ENCODE measurements at places on chromosomes 11 and 22. TPM values are rescaled to one million over a fixed set of nuclear protein-coding genes. Genes with fewer than 3 reads are reported as not detected.

- no peak for DNase-seq
- H3K4me1 ChIP-seq: peaks cover 3% of the 10 kb centered on the region
- no peaks in the 10 kb centered on the region for H3K36me3 ChIP-seq
- H3K27me3 ChIP-seq: peaks cover 1% of the 10 kb centered on the region
- no peak overlapping the region for H3K4me3 ChIP-seq
These were observed 382.1 kb upstream of the B3GAT1 start for GRCh38 chr11:134794192-134794591.

Gene RAB39A
- total RNA-seq: 2.4 TPM

DNA sequence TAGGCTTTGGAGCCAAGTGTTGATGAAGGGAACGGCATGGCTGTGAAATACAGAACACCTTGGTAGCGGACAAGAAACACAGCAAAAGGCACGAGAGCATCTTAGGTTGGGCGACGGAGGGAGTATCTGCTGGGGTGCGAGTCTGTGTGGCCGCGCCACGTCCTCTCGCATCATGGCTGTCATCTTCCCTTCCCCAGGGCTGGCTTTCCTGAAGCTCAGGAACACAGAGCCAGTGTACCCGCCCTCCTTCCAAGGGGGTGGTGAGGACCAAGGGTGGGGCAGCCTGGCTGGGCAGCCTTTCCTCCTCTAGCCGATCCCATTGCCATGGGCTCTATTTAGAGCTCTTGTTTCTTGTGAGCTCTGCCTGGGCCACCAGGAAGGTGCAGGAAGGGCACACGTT, 154.4 kb downstream of the FEZ1 start:
- H3K27ac ChIP-seq: no peak overlapping the region
- peaks cover 2% of the 10 kb centered on the region for H3K27me3 ChIP-seq
- DNase-seq: no peak
- no peak overlapping the region for H3K4me3 ChIP-seq
- peaks cover 33% of the 10 kb centered on the region for H3K4me1 ChIP-seq

- H3K4me1 ChIP-seq: no peaks in the 10 kb centered on the region
- H3K36me3 ChIP-seq: no peaks in the 10 kb centered on the region
- peak; percentile 61 for DNase-seq
- H3K27ac ChIP-seq: no peak overlapping the region
These were observed 14.3 kb downstream of the OR2AG2 start for GRCh38 chr11:6757373-6757967.

DNA sequence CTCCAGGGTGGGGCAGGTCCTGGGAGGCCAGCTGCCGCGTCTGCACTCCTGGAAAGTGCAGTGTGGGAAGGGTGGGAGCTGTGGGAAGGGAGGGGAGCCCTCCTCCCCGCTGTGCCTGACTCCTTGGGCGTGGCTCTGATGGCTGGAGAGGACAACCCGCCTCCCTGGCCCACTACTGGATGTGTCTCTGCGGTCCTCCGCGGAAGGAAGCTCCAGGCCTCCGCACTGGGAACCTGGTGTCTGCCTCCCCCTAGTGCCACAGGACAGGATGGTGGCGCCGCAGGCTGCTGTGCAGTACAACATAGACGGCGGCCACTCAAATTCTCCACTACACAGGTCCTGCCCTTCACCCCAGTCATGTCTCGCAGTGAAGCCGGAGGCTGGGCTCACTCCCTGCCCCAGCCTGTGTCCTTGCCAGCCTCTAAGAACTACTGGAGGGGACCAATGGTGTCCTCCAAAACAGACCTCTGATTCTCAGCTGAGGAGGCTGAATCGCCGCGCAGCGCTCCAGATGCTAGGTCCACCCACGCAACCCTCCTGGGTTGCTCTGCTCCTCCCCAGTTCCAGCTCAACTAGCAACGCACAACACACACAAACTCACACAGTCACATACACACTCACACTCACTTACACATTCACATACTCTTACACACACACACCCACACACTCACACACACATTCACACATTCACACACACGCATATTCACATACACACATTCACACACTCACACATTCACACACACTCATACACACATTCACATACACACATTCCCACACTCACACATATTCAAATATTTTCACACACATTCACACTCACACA, 12.4 kb upstream of the DSCAML1 start:
- peak; percentile 78 for DNase-seq
- peak overlapping the region; percentile 3 for H3K27ac ChIP-seq
- peaks cover 7% of the 10 kb centered on the region for H3K27me3 ChIP-seq
- H3K4me1 ChIP-seq: peaks cover 3% of the 10 kb centered on the region
- H3K4me3 ChIP-seq: no peak overlapping the region

GRCh38 chr11:10272132-10272531, 21.9 kb downstream of the SBF2 start:
- no peak overlapping the region for H3K4me3 ChIP-seq
- no peak for DNase-seq
- H3K27me3 ChIP-seq: no peaks in the 10 kb centered on the region
- H3K4me1 ChIP-seq: no peaks in the 10 kb centered on the region
- no peak overlapping the region for H3K27ac ChIP-seq

Gene SEC14L6
- total RNA-seq: 1.4 TPM

Gene PRR33
- not detected for total RNA-seq

DNA sequence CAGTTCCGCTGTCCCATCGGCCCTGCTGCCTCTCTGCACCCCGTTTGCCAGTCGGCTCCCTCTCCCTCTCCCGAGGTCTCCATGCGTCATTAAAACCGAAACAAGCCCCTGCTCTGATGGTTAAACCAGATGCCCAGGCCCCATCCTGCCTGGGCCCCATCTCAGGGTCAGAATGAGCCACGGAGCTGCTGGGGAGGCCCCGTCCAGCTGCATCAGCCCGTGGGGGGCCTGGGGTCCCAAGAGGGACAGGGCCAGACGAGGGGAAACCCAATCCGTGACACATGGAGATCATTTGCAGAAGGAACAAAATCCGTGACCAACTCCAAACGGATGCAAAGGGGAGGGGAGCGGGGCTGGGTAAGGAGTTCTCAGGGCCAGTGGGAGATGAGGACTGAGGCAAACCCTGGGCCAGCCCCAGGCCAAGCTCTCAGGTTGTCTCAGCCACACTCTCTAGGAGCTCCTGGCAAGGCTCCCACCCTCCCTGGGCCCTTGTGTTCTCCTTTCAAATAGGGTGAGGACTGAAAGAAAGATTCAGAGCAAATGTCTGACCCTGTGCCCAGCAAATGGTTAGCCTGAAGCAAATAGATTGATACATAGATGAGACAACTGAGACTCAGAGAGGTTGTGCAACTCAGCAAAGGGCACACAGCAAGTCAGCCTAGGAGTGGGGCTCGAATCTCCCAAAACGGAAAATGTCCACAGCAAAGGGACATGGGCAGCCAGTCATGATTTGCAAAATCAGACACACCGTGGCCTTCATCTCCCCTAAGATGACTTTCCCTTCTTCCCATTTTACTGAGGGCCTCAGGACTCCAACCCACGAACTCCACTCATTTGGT, 162.1 kb downstream of the MN1 start:
- no peaks in the 10 kb centered on the region for H3K4me1 ChIP-seq
- H3K27me3 ChIP-seq: peaks cover 6% of the 10 kb centered on the region
- H3K27ac ChIP-seq: no peak overlapping the region
- DNase-seq: no peak
- H3K36me3 ChIP-seq: no peaks in the 10 kb centered on the region

GRCh38 chr11:40434926-40435325, 1024.5 kb downstream of the LRRC4C start:
- H3K4me1 ChIP-seq: no peaks in the 10 kb centered on the region
- no peak overlapping the region for H3K27ac ChIP-seq
- H3K36me3 ChIP-seq: no peaks in the 10 kb centered on the region
- no peak for DNase-seq

DNA sequence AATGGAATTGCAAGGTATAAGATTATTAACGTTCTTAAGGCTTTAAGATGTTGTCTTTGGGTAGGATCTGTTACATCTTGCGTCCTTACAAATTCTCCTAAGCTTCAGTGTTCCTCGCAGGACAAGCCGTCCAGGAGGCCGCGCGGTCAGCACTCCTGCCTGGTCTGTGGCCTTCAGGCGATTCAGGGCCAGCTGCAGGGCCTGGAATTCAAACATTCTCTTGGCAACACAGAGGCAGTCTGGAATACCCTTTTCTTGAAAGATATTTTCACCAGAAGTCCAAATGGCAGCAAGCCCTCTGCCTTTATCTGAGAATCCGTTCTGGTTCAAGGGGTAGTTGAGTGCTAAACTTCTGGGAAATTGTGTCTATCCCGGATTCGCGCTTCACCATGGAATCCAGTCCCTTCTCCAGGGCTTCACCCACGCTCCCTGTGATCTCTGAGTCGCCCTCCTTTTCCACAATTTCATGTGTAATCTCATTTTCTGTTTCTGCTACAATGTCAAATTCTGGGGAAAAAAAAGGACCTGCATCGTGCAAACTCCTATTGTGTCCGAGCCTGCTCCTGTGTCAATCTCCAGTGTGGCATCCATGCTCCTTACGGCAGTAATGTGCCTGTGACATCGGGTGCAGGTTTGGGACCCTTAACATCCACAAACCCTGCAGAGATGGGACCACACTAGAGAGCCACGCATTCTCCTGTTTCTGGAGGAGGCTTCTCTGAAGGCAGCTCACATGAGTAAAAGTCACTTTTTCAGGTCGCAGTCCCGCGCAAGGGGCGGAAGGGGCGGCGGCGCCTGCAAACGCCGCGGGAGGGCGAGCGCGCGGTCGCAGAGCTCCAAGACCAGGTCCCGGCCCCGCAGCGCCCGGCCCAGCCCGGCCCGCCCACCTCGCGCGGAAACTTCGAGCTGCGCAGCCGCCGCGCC, 25.4 kb upstream of the SORL1 start:
- H3K4me3 ChIP-seq: no peak overlapping the region
- DNase-seq: peak; percentile 60
- peaks cover 4% of the 10 kb centered on the region for H3K4me1 ChIP-seq

- H3K4me1 ChIP-seq: no peaks in the 10 kb centered on the region
- H3K4me3 ChIP-seq: no peak overlapping the region
- no peak for DNase-seq
- no peaks in the 10 kb centered on the region for H3K36me3 ChIP-seq
These were observed 30.4 kb downstream of the PAMR1 start for GRCh38 chr11:35494957-35495490.

GRCh38 chr11:71438650-71439049, 9.5 kb downstream of the DHCR7 start:
- no peaks in the 10 kb centered on the region for H3K27me3 ChIP-seq
- H3K36me3 ChIP-seq: peaks cover 25% of the 10 kb centered on the region
- H3K4me1 ChIP-seq: no peaks in the 10 kb centered on the region
- no peak overlapping the region for H3K4me3 ChIP-seq
- no peak for DNase-seq

- H3K36me3 ChIP-seq: peaks cover 8% of the 10 kb centered on the region
- H3K4me3 ChIP-seq: no peak overlapping the region
- no peak for DNase-seq
- no peak overlapping the region for H3K27ac ChIP-seq
- H3K27me3 ChIP-seq: peaks cover 3% of the 10 kb centered on the region
- peaks cover 4% of the 10 kb centered on the region for H3K4me1 ChIP-seq
These were observed 67.4 kb downstream of the ZNRF3 start for GRCh38 chr22:28950617-28951411.

DNA sequence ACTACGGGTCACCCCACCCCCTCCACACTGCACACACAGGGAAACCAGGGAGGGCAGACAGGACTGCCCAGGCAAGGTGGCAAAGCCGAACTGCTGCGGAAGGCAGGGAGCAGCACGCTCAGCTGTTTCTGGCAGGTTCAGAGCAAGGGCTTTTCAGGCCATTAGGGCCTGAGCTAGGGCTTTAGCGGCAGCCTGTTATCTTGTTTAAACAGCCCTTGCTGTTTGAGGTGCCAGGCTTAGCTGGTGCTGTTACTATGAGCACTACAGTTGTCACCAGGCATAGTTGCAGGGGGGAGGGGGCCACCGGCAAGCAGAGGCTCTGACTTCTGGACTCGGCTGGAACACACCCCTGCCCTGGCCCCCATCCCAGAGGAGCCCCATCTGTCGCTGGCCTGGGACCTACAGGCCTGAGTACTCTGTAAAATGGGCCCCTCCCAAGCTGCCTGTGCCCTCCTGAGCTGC, 34.9 kb downstream of the RSPH14 start:
- H3K27me3 ChIP-seq: peaks cover 10% of the 10 kb centered on the region
- H3K4me1 ChIP-seq: no peaks in the 10 kb centered on the region
- no peak overlapping the region for H3K4me3 ChIP-seq
- DNase-seq: no peak
- H3K36me3 ChIP-seq: no peaks in the 10 kb centered on the region
- H3K27ac ChIP-seq: no peak overlapping the region

GRCh38 chr11:72591785-72592502, 82.3 kb downstream of the PDE2A start:
- peaks cover 11% of the 10 kb centered on the region for H3K4me1 ChIP-seq
- DNase-seq: no peak
- H3K4me3 ChIP-seq: no peak overlapping the region
- H3K27me3 ChIP-seq: peaks cover 26% of the 10 kb centered on the region
- no peak overlapping the region for H3K27ac ChIP-seq
- peaks cover 25% of the 10 kb centered on the region for H3K36me3 ChIP-seq

- H3K4me3 ChIP-seq: no peak overlapping the region
- H3K4me1 ChIP-seq: peaks cover 68% of the 10 kb centered on the region
- H3K27ac ChIP-seq: no peak overlapping the region
- peaks cover 5% of the 10 kb centered on the region for H3K27me3 ChIP-seq
- no peak for DNase-seq
- peaks cover 21% of the 10 kb centered on the region for H3K36me3 ChIP-seq
These were observed 13.2 kb downstream of the MYH9 start for GRCh38 chr22:36374603-36375024.

DNA sequence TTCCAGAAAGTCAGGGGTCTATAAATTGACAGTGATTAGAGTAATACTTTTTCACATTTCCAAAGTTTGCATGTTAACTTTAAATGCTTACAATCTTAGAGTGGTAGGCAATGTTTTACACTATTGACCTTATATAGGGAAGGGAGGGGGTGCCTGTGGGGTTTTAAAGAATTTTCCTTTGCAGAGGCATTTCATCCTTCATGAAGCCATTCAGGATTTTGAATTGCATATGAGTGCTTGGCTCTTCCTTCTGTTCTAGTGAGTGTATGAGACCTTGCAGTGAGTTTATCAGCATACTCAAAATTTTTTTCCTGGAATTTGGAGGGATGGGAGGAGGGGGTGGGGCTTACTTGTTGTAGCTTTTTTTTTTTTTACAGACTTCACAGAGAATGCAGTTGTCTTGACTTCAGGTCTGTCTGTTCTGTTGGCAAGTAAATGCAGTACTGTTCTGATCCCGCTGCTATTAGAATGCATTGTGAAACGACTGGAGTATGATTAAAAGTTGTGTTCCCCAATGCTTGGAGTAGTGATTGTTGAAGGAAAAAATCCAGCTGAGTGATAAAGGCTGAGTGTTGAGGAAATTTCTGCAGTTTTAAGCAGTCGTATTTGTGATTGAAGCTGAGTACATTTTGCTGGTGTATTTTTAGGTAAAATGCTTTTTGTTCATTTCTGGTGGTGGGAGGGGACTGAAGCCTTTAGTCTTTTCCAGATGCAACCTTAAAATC, 5.3 kb downstream of the MALAT1 start:
- peak overlapping the region; percentile 65 for H3K27ac ChIP-seq
- peak overlapping the region; percentile 89 for H3K4me3 ChIP-seq
- no peak for DNase-seq
- H3K27me3 ChIP-seq: peaks cover 17% of the 10 kb centered on the region
- peaks cover 38% of the 10 kb centered on the region for H3K4me1 ChIP-seq

GRCh38 chr11:95255251-95256145, 24.5 kb upstream of the SESN3 start:
- no peak for DNase-seq
- no peak overlapping the region for H3K4me3 ChIP-seq
- H3K4me1 ChIP-seq: peaks cover 15% of the 10 kb centered on the region

- no peak overlapping the region for H3K4me3 ChIP-seq
- no peak for DNase-seq
- H3K4me1 ChIP-seq: no peaks in the 10 kb centered on the region
- H3K36me3 ChIP-seq: no peaks in the 10 kb centered on the region
These were observed 240.3 kb downstream of the BRD1 start for GRCh38 chr22:49587421-49587820.
